ENCODE measurements at places on chromosomes 7 and 10.

- no peak for DNase-seq
Measured at GRCh38 chr7:106072715-106073091, 39.4 kb downstream of the SYPL1 start.

- DNase-seq, result no peak
Measured at GRCh38 chr10:101832325-101832771, 11.3 kb downstream of the KCNIP2 start.

DNA sequence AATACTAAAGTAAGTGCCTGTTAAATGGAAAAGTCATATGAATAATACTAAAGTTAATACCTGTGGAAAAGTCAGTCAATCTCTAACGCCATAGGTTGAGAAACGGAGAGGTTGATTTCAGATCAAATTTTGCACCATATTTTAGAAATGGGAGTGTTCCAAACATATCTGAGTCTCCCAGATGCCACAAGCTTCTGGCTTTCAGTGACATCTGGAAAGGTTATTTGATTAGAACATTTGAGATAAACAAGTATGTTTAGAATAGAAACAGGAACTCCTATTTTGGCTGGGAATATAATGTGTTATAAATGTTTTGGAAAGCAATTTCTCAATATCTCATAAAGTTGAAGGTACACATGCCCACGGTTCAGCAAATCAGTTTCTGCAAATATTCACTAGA is 5.8 kb downstream of the MACC1 start:
- DNase-seq, result no peak

DNA sequence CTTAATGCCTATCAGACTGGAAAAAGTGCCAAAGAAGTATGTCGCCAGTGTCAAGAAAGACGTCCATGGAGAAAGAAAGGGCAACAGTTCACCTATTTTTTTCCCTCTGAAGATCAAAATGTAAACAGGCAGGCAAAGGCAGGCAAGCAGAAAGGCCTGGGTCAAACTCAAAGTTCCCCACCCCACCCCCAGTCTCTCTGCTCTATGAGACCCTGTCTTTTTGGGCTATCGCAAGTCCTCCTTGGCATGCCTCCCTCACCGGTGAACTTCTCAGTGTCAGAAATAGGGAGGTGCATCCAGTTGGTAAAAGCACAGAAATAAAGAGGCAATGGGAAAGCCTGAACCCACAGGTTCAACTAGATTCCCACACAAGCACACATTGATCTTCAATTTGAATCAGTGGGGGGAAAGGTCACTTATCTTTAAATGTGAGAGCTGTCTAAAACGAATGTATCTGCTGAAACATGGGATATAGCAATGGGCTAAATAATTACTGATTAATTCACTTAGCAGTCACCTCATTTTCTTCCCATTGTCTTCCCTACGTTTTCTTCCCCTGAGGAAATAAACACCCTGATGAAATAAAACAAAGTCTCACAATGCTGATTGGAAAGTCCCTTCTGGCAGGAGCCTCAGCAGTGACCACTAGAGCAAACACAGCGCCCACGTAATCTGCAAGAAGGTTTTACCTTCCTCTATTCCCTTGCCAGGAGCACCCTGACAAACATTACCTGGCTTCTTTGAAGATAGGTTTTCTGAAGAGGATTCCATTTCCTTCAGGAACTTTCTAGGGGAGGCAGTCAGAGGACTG is 31.1 kb downstream of the JAZF1 start:
- DNase-seq, result no peak

DNA sequence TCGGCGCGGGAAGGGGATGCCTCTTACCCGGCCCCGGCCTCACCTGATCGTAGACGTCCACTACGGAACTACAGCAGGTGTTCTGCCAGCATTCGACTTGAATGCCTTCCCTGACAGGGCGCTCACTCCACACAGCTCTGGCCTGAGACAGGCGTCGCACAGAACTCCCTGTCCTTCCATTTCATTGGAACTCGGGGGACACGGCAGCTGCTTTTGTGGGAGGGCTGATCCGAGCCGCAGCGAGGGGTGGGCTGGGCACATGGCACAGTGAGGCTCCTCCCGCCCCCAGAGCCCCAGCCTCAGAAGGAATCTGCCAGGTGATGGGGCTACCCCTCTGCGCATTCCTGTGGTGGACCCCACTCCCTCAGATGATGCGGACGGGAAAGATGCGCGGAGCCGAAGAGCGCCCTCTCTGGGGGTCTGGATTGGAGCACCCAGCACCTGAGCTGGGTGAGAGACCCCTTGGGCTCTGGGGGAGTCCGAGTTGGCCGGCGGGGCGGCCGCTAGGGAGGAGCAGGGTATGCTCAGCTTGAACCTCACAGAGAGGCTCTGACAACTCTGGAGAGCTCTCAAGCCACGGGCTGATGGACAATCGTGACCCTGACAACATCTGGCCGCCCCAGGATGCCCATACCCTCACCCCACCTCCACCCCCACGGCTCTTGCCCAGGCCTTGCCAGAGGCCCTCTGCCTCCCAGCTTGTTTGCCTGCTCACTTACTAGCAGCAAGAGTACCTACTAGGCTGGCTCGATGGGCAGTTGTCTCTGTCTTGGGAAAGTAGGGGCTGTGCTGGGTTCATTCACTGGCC is 36.6 kb downstream of the RASGEF1A start:
- DNase-seq, result no peak

DNA sequence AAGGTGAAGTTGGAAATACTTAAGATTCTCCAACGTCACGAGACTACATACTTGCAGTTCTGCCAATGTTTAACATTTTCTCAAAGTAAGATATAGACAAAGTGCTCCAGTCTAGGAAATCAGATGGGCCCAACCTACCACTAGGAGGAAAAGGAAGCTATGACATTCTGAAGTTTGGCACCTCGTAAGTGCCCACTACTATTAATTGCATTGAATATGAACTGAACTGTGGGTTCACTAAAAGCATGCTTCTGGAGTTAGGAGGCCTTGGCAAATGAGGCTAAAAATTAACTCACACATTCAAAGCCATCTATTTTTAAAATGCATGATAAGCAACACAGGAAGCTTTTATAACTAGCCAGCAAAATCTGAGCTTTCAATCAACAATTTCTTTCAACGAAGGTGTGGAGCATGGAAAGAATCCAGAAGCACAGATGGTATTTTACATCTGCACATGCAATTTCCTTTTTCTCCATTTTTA is 149.7 kb downstream of the LRRTM3 start:
- no peak for DNase-seq

DNA sequence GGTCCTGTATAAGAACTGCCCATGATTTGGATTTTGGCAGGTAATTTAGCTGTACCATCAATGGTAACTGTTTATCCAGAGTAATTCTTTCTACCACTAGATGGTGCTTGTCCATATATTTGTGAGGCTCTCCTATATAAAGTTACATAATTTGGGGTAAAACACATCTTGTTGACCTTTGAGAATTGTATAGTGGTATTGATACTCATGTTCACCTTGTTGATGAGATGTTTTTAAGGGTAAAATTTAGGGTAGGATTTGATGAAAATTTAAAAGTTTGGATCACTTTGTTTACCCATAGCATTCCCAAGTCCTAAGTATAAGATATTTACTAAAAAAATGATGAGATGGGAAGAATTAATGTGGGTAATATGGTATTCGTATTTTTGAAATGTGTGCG is 31.6 kb downstream of the ST7 start:
- no peak for DNase-seq

- no peak for DNase-seq
Measured at GRCh38 chr10:99537989-99538917, 5.5 kb downstream of the NKX2-3 start.

DNA sequence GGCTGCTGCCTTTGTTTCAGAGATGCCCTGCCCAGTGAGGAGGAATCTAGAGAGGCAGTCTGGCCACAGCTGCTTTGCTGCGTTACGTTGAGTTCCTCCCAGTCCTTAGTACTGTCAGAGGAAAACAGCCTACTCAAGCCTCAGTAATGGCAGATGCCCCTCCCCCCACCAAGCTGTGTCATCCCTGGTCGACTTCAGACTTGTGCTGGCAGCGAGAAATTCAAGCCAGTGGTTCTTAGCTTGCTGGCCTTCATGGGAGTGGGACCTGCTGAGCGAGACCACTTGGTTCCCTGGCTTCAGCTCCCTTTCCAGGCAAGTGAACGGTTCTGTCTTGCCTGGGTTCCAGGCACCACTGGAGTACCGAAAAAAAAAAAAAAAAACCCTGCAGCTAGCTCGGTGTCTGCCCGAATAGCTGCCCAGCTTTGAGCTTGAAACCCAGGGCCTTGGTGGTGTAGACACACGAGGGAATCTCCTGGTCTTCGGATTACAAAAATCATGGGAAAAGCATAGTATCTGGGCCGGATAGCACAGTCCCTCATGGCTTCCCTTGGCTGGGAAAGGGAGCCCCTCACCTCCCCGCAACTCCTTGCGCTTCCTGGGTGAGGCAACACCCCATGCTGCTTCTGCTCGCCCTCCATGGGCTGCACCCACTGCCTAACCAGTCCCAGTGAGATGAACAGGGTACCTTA is 9.1 kb downstream of the SDHAF3 start:
- DNase-seq, result no peak

- no peak for DNase-seq
Measured at GRCh38 chr10:17805330-17805729, 3.8 kb upstream of the MRC1 start.

- DNase-seq, result no peak
Measured at GRCh38 chr7:108235451-108236061, 105.4 kb upstream of the LAMB4 start.

DNA sequence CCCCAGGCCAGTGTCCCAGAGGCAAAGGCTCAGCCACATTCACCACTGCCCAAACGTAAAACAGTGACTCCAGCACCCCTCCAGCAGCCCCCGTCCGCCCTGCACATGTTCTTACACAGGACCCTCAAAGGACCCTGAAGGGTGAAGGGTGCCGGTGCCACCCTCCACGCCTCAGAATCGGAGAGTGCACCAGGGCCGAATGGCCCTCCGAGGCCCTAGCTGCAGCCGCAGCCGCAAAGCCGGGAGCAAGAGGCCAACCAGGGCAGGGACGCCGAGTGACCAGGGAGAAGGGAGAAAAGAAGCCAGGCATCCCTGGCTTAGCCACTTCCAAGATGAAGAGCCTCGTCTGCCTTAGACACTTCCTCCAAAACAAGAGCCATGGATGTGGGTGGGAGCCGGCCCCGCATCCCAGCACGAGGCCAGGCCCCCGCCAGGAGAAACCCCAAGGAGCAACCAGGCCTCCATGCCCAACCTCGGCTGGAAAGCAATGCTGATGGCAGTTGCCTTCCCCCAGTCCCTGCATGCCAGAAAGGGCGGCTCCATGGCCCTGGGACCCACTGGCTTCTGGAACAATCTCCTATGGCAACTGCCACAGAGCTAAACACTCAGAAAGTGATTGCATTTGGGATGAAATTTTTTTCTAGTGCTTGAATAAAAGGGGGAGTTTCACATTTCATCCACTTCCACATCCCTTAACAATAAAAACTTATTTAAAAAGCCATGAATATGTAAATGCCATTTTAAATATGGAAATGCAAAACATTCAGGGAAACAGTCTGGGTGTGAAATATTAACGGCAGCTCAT is 92.3 kb downstream of the MAD1L1 start:
- DNase-seq, result no peak

- DNase-seq, result no peak
Measured at GRCh38 chr10:1294748-1295147, 238.6 kb downstream of the WDR37 start.

DNA sequence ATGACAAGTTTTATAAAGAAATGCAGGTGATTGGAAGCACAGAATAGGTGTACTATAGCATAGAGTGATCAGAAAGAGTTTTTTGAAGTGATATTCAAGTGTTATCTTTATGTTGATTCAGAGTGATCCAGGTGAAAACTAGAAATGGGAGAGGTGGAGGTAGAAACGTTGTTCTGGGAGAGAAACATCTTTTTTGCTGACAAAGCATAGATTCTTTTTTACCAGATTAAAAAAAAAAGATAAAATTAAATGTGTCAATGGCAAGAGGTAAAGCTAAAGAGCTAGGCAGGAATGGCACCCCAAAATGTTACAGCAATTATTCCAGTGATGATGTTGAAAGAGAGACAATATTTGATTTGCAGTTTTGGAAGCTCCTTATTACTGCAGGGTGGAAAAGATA is 12.6 kb upstream of the VSTM2A start:
- no peak for DNase-seq

DNA sequence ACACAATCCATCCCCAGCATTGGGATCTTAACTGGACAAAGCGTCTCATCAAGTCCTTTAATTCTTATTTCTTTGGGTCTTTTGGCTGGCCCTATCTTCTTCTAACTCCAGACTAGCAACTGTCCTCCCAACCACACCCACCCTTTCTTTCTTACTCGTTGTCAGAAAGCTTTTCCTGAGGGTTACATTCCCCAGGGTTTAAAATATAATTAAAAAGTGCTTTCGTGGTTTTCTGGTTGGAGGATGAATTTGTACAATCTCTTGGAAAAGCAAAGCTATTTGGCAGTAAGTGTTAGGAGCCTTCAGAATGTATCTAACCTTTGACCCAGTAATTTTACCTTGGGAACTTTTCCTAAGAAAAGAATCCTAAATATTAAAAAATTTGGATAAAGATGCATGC is 10.4 kb upstream of the ITGB8 start:
- no peak for DNase-seq

DNA sequence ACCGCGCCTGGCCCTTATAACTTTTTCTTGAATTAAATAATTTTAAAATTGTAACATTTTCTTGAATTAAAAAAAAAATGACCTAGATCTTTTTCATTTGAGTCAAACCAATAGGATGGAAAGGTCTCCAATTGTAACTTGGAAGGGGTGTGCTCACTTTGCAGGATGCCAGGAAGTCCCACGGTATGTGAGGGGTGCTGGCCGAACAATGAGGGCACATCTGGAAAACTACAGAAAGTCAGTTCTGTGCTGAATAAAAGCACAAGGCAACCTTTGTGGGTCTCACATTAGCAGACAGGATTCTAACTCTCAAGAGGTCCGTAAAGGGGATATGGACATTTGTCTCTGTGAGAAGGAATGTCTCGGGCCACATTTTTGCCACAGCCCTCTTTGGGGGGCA is 52.8 kb upstream of the PDLIM1 start:
- no peak for DNase-seq

DNA sequence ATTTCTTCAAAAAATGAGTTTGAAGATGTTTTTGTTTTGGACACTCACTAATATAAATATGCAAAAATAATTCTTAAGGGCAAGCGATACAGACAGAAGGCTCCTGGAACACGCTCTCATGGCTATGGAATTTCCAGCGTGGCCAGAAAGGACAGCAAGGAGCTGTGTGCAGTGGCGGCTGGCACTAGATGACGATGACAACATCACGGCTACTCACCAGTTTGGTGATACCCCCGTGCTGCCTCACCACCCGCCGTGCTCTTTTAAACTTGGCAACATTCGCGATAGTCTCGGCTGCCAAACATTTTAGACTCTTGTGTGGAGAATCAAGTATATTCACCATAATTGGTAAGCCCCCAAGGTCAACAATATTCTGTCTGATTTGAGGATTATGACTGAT is 54.9 kb downstream of the ODAD2 start:
- DNase-seq, result no peak

- DNase-seq, result no peak
Measured at GRCh38 chr10:97149079-97149531, 36.7 kb downstream of the SLIT1 start.

GRCh38 chr10:91536111-91536510 is 96.8 kb downstream of the PPP1R3C start:
- no peak for DNase-seq

DNA sequence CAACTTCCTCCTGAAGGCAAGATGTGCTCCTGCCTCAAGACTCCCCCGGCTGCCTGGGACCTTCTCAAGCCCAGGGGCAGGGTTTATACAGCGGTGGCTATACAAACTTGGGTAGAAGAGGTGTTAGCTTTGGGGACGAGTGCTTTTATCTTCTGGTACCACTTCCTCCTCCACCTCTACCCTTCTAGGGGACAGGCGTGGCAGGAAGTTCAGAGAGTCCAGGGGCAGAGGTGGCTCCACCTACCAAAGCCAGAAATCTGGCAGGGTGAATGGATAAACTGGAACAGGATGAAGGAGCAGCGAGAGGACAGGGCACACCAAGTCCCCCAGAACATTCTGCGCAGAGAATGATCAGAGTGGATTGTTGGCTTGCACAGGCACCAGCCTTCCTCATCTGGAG is 24.0 kb upstream of the TM9SF3 start:
- DNase-seq, result no peak
